AG09309 (cell line): ENCODE measurements at places on chromosomes 6 and 20.

GRCh38 chr20:10634683-10635411, 39.0 kb downstream of the JAG1 start:
- peak; percentile 81 for DNase-seq

DNA sequence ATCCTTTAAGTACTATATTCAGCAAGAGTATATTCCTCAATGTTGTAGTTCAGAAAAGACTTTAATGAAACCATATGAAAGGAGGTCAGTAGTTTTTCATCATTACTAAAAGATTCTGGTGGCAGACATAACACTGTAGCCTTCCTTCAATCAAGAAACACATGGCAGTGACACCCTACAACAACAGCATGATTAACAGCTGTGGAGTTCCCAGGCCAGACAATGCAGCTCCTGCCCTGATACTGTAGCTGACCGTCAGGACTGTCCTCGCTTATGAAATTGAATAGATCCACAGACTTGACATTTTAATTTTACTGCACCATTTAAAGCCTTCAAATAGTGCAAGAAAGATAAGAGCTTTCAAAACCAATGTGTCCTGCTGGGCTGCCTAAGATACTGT, 43.6 kb downstream of the USP45 start:
- no peak for DNase-seq

DNA sequence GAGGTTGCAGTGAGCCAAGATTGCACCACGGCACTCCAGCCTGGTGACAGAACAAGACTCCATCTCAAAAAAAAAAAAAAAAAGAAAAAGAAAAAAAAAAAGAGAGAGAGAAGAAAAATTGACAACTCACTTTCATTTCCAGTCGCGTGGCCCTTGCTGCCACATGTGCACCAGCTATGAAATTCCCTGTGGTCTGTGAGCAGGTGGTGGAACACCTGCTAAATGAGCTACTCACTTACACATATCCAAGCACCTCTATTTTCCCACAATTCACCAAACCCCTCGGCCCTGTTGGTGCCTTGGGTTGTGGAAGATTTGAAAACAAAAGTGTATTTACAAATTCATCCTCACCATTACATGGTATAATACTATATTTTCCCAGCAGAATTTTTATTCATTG, 105.2 kb upstream of the ASF1A start:
- DNase-seq: no peak

DNA sequence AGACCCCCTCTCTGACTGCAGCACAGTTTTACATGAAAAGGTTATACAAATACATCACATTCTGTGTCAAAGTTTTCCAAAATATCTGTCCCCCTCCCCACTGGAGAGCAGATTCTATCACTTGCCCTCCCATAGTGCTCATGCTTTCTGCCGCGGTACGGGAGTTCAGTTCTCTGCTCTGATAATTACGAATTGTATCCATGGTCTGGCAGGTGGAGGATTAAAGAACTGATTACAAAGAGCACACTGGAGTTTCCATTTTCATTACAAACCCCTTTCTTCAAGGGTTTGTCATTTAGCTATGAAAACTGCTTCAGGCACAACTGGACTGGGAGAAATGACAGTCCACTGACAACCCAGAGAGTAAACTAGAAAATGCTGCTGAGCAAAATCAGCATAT, 166.0 kb downstream of the PDSS2 start:
- no peak for DNase-seq

DNA sequence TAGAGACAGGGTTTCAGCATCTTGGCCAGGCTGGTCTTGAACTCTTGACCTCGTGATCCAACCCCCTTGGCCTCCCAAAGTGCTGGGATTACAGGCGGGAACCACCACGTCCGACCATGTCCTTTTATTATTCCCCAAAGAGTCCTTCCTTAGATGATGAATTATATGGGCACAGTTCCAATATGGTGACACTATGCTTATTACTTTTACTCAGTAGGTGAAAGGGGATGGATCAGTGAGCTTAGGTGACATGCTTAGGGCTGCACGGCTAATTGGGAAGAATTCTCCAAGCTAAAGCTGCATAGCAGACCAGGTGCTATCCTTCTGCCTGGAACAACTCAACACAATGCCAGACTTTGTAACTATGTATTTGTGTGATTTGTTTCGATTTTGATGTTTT, 38.2 kb upstream of the TFAP2C start:
- DNase-seq: no peak

- DNase-seq: peak; percentile 20
Measured at GRCh38 chr6:144999127-144999526, 714.0 kb downstream of the UTRN start.

DNA sequence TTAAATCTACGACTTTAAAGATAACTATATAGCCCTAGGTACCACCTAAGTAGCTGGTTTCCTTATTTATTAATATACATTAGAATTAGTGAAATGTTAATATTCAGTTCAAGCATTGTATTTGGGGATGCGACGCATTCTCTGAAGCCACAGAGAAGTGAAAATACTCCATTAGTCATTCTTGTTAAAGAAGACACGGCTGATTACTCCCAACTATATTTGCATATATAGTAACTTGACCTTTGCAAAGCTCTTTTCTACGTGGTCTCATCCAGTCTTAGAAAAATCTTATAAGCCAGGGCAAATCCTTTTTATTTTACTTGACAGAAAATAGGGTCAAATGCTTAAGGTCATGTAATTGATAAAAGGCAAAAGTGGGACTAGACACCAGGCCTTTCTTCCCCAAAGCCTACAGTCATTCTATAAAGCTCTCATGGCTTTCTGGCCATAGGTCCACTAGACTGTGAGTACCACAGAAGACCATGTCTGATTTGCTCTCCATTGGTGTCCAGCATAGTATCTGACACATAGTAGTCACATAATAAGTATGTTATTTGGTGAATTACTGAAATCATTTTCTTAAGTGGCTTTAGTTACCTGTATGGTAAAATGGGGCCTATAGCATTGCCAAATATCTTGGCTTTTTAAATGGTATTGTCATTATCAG, 11.3 kb downstream of the ZHX3 start:
- DNase-seq: no peak

- DNase-seq: no peak
Measured at GRCh38 chr20:24628985-24629384, 159.6 kb downstream of the SYNDIG1 start.

DNA sequence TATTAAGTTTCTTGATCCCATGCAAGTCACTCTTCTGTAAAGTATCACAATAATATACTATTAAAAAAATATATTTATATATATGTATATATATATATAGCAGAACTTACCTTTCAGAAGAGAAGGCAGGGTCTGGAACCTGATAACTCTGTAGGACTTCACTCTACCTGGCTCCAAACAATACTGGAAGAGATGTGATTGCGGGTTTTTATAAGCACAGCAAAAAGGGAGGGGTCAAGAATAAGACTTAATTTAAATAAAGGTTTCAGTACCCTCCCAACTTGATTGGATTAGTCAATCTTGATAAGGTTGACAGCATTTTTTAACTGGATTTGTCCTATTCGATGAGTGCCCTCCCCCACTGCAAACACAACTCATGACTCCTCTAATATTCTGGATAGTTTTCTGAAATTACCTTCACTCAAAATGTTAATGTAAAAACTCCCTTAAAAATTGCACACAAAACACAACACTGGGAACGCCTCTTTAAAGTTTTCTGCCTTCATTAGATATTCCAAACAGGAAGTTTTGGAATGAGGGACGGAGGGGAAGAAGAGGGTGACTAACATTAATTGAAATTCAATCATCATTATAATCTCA, 4.0 kb upstream of the ZNF217 start:
- DNase-seq: no peak

- no peak for DNase-seq
Measured at GRCh38 chr6:52389626-52390360, 27.8 kb downstream of the PAQR8 start.

DNA sequence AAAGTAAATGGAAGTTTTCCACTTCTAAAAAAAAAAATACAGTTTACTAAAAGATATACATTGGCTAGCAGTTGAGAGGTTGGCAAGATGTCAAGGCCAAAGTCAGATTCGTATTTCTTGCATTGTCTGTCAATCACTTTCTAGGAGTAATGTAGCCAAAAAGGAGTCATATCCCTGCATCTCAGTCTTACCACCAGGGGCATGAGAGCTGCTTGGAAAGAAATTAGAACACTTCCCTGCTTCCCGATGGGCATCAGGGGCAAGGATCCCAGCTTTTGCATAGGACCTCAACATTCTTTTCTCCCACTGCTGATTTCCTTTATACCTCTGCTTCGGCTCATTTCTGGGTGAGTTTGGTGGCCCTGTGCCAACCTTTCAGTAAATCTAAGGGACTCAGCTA, 581.0 kb upstream of the MAP3K7 start:
- no peak for DNase-seq

DNA sequence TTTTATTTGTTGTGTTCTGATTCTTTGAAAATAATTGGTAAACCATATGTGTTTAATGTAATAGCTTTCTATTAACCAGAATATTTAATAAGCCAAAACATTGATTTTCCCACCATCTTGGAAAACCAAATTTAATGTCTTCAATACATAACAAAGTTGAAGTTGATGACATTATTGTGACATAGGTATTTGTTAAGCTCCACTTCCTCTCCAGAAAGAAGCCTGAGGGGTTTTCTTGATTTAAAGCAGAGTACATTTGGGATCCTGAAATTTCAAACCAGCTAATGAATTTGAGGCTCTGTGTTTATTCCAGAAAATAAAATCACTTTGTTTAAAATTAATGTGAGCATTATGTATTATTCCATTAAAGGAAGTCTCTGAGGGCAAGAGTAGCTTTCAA, 106.3 kb downstream of the PERP start:
- DNase-seq: no peak

GRCh38 chr6:82783587-82784236, 281.9 kb downstream of the UBE3D start:
- DNase-seq: no peak

GRCh38 chr20:2602746-2603145, 49.7 kb upstream of the NOP56 start:
- no peak for DNase-seq

DNA sequence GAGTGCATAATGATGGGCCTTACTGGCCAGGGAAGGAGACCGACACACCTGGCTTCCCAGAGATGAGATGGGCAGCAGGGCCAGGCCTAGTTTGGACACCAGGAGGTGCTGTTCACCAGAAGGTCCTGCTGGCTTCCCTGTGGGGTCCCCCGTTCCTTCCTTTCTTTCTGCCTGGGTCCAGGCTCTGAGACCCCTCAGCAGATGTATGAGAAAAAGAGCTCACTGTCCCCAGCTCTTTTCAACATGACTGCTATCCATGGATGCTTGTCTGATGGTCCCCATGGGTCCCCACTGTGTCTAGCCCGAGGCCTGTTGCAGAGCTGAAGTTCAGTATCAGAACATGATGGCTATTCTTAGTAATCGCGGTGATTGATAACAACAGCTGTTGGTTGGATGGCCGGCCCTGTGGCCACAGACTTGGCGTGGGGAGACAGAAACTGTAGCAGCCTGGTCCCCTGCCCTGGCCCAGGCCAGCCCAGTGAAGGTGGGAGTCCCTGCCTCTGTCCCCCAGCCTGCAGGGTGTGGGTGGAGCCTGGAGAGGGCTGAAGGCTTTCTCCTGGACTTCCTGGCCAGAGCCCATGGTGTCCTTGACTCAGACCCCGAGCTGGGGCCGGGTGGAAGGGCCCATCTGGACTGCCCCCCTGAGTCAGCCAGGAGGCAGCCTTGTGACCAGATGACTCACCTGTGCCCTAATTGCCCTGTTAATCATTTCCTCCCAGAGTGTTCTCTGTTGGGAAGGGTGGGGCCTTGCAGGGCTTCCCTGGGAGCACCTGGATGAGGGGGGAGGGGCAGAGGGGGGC, 9.9 kb upstream of the BAK1 start:
- no peak for DNase-seq

- no peak for DNase-seq
Measured at GRCh38 chr6:52000064-52000463, 87.3 kb downstream of the PKHD1 start.

- DNase-seq: no peak
Measured at GRCh38 chr6:170429450-170429849, 122.9 kb downstream of the FAM120B start.

DNA sequence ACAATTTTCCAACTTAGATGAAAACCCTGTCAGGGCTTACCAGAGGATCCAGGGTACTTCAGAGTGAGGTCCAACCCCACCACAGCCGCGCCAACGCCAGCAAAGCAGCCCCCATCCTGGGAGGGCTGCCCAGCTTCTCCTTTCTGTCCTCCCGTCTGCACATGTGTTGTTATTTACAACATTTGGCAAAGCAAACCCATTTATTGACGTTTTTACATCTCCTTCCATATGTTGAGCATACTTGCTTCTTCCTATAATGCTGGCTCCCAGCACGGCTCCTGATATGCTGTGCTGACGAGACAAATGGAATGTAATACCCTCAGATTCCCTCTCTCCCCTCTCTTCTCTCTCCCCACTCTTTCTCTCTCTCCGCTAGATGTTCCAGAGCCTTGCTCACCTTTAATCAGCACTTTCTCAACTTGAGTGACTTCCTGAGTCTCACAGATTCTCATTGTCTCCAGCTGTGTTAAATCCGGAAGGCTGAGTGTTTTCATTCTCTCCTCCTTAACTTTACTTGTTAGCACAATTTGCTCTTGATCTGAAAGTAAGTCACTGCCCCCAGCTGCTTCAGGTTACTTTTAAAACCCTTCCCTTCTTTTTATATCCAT, 22.7 kb downstream of the RCAN2 start:
- DNase-seq: no peak

GRCh38 chr6:140915551-140915950, 1217.2 kb upstream of the GJE1 start:
- no peak for DNase-seq

DNA sequence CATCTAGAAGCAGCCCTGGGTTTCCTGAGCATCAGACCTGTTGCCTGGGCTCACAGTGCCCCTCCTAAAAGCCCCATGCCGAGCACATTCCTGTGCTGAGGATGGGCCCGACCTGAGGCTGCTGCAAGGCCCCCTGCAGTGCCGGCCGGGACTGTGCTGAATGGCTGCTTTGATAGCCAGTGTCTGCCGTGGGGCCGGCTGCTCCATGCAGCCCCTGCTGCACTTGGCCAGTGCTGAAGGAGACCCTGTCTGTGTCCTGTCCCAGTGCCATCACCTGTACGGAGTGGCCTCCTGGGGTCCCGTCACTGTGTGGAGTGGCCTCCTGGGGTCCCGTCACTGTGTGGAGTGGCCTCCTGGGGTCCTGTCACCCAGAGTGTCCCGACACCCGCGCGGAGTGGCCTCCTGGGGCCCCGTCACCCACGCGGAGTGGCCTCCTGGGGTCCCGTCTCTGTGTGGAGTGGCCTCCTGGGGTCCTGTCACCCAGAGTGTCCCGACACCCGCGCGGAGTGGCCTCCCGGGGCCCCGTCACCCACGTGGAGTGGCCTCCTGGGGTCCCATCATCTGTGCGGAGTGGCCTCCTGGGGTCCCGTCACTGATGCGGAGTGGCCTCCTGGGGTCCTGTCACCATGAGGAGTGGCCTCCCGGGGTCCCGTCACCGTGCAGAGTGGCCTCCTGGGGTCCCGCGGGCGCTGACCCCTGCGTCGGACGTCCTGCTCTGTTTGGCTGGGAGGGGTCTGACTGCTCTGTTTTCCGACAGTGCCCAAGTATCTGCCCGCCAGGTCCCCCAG, 7.0 kb downstream of the COL9A3 start:
- DNase-seq: no peak

GRCh38 chr6:36955136-36955535, 598 bp downstream of the PI16 start:
- no peak for DNase-seq

- no peak for DNase-seq
Measured at GRCh38 chr6:149169761-149170511, 147.6 kb upstream of the TAB2 start.
